Right ventricle myocardium superior (tissue), 1 donor: ENCODE measurements at places on chromosomes 3 and 15.

GRCh38 chr15:86115145-86115801 lies 35.6 kb downstream of the AGBL1 start:
- no peak for DNase-seq

DNA sequence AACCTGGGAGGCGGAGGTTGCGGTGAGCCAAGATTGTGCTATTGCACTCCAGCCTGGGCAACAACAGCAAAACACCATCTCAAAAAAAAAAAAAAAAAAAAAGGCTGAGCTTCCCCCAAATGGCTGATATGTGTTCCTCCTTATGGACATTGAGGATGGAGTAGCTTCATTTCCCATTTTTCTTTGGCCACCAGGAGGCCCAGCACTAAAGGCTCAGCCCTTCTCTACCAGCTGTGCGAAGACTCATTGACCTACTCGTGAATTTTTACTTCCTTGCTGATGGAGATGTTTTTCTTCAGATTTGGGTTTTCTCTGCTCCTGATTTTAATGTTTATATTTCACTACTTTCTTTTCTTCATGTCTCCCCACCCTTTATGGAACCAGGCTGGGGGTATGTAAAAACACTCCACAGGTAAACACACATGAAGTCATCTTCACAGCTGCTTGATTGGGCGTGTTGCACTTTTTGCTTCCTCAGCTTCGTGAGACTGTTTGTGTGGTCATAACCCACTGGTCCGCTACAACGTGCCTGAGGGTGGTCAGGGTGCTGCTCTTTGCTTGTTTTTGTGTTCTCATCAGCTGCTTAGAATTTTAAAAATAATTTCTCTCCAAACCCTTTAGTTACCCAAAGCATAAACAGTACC lies 13.5 kb downstream of the SEMA4B start:
- no peak for DNase-seq

DNA sequence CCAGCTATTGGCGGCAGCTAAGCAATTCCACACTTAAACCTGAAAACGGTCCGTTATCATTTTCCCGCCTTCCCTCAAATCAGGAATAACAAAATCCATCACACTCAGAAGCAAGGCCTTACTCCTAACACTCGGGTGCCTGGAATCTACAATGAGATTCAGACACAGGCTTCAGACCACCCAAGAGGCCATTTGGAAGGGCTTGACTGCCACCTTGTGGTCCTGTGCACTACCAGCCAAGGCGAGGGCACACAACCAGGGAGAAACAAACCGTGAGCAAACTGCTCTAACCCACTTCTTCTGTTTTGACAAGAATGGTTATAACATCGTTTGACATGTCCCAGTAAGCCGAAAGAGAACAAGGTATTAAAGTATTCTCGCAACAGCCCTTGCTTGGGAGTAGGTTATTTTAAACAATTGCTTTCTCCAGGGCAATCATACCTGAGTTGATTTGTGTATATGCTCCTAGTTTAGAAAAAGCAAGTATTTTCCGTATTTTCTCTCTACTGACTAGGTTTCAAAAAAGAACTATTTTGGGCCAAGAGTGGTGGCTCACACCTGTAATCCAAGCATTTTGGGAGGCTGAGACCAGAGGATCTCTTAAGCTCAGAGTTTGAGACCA lies 40.1 kb upstream of the TAFA4 start:
- no peak for DNase-seq

DNA sequence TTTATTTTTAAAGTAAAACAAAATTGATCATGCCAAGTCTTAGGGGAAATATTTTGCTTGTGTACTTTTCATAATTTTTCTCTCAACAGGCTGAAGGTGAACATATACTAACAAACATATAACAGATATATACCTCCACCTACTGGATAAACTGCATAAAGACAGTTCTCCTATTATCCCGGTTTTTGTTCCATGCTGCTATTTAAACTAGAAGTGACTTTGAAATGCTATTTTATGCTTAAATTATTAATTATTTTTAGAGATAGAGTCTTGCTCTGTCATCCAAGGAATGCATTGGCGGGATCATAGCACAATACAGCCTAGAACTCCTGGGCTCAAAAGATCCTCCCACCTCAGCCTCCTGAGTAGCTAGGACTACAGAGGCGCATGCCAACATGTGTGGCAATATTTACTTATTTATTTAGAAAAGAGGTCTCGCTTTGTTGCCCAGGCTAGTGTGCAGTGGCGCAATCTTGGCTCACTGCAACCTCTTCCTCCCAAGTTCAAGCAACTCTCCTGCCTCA lies 49.8 kb downstream of the ST3GAL6 start:
- DNase-seq, result peak; percentile 39

DNA sequence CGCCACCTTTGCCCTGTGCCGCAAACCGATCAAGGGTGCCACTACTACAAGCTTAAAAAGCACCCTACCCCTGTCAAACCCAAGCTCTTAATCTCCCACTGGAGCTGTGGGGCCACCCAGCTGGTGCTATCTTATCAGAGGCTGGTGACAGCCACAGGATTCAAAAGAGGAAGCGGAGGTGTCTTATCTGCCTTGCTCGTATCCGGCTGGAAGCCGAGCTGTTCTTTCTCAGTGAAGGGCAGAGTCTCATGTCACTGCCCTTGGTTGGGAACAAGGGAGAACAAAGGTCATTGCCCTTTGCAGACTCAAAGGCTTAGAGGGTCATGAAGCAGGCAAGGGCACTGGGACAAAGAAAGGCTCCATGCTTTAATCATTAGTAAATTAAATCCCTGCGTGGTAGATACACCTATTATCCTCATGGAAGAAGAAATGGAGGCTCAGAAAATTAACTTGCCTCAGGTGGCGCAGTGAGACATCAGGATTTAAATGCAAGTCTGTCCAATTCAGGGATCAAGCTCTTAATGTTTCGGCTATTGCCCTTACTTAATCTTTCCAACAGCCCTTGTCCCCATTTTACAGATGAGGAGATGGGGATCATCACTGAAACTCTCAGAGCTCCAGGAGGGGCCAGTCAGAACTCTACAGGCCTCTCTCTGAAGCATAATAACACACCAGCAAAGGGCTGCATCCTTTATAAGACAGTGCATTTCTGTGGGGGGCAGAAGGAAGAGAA lies 360.0 kb upstream of the PROK2 start:
- peak; percentile 55 for DNase-seq

DNA sequence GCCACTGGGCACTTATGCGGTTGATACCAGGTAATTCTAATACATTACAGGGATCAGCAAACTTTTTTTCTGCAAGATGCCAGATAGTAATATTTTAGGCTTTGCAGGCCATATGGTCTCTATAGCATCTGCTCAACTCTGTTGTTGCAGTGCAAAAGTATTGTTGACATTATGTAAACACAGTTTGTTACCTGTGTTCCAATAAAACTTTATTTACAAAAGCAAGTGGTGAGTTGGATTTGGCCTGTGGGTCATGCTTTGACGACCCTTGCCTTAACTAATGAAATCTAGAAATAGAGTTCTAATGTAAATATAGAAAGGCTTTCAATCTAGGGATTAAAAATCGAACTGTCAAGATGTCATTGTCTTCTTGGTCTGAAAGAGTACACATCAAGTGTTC lies 44.4 kb downstream of the PIK3CA start:
- no peak for DNase-seq

DNA sequence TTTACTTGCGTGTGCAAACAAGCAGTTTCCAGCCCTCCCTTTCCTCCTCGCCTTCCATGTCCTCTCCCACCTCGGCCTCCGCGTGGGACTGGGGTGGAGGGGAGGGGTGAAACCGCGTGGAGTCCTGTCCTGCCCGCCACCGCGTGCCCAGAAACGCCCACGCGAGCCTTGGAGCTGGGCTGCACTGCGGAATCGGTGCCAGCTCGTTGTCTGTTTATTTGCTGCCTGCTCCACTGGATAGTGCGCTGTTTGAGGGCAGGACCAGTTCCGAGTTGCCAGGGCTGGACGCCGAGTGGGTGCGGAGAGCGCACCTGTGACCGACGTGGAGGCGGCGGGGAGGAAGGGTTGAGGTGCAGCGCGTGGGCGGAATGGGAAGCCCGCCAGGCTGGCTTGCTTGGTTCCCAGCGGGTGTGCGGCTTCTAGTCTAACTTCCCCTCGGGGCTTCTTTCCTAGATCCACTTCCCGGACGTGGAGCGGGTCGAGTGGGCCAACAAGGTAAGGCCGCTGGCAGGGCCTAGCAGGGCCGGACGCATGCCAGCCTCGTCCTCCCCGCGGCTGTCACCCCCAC lies 17.3 kb downstream of the ESYT3 start:
- DNase-seq, result no peak

DNA sequence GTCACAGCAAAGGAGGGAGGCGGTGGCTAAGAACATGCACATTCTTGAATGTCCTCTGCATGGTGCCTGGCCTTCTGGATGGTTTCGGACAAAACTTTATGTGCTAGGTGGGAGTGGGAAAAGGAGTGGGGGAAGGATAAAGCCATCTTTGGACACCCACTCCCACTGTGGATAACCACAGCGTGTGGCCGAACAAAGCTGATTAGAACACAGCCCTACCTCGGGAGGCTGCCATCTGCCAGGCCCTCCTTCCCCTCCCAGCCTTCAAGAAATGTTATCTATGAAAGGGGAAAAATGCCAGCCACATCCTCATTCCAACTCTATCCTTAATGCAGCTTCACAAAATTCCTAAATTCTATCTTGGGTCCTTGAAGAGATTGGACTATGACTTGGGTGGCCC lies 18.8 kb downstream of the AMOTL2 start:
- DNase-seq, result no peak

DNA sequence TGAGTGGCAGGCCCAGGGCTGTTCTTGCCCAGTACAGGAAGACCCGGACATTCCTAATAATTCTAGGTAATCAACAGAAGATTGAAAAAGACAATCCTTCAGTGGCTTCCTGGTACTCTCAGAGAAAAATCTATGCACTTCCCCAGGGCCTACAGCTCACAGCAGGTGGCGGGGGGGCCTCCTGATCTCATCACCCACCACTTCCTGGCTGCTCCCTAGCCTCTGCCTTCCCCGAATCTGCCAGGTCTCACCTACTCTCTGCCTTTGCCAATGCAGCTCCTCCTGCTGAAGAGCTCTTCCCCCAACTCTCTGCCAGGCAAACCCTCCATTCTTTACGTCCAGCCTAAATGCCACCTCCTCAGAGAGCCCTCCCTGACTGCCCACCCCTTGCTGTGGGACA lies 37.5 kb downstream of the EHD4 start:
- no peak for DNase-seq

DNA sequence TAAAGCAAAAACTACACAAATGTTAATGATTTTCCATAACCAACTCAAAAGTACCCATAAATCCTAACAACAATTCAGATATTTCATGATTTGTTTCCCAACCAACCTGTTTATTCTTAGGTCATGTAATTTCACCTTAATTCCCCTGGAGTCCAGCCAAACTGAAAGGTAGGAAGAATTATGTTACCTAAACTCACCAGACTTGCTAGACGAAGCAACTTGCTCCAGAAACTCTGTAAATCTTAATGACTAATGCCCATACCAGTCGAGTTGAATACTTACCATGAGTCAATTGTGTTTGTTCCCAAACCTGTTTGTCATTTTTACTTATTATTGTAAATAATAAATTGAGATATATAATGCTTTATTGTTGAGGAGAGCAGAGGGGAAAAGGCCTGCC lies 1030.0 kb downstream of the TBL1XR1 start:
- DNase-seq, result no peak

- no peak for DNase-seq
Observed at GRCh38 chr3:158709666-158710083, 22.6 kb downstream of the RARRES1 start.

DNA sequence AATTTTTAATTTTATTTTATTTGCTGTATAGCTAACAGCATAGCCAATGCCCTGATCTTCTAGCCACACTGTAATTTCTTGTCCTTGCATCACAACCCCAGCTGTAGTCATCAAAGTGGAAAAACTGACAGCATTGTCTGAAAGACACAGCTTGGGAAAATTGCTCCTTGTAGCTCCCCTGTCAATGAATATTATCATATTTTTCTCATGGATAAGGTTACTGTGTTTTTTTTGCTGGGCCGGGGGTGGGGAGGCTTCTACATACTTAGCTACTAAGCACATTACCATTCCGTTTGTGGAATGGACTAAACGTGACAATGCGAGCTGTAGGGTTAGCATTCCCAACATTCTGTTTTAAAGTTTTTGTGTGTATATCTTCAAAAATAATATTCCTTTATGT lies 381.3 kb downstream of the TIGIT start:
- DNase-seq, result no peak

GRCh38 chr15:75362642-75363249 lies 5.7 kb downstream of the MAN2C1 start:
- DNase-seq, result no peak

- no peak for DNase-seq
Observed at GRCh38 chr3:150544041-150544440, 2.3 kb downstream of the SERP1 start.

DNA sequence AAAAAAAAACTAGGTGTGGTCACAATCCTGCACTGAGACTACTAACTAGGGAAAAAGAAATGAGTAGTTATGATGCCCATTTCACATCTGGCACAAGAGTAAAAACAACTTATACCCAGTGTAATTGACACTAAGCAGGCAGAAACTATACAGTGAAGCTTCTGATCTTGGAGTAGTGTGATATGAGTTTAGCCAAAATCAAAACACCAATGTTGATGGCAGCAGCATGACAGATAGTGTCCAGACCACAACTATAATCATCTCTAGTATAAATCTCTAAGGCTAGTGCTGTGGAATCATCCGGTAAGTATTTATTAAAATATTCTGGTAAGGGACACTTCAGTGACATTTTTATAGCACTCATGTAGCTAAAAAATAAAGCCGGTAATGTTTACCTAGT lies 108.5 kb upstream of the EPHA6 start:
- DNase-seq, result no peak

GRCh38 chr15:72781631-72782030 lies 1.9 kb downstream of the ADPGK start:
- DNase-seq, result no peak

DNA sequence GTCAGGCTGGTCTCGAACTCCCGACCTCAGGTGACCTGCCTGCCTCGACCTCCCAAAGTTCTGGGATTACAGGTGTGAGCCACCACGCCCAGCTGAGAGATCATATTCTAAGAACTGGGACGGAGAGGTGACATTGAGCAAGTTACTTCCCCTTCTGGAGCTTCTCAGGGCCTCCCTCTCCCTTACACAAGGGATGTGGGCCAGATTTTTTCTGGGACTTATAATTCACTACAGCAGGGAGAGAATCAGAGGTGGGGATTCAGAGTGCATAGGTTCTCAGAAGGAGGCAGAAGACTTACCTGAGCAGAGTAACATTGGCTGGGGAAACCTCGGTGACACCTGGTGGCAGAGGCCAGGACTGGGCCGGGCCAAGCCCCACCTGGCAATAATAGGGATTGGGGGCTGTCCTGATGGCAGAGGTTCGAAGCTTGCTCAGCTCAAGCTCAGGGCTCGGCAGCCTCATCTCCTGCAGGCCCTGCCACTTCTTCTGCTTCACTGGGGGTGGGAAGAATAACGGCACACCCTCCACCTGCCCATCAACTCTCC lies 6.8 kb downstream of the LTK start:
- DNase-seq, result no peak

DNA sequence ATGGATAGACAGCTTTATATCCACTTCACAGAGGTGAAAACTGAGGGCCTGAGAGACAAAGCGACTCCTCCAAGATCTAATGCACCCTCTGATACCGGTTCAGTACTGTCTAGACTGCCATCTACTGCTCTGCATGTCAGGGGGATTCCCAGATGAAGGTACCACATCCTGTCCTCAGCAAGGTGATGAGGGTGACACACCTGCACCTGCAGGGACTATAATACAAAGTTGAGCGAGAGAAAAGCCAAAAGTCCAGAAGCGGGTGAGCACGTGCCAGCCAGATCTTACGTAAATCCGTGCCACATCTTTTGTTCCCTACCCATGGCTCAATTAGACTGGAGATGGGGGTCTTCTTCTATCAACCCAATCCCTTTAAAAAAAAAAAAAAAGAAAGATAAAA lies 32.4 kb upstream of the HES1 start:
- DNase-seq, result no peak
